ENCODE measurements at places on chromosomes 16 and 17.
A peak's percentile ranks its signal among the peaks of the same experiment; 100 is the strongest.

- no peak for DNase-seq
Measured at GRCh38 chr17:15954222-15954621, 9.3 kb downstream of the ADORA2B start.

- no peak for DNase-seq
Measured at GRCh38 chr16:88705076-88705684, 1.0 kb downstream of the RNF166 start.

DNA sequence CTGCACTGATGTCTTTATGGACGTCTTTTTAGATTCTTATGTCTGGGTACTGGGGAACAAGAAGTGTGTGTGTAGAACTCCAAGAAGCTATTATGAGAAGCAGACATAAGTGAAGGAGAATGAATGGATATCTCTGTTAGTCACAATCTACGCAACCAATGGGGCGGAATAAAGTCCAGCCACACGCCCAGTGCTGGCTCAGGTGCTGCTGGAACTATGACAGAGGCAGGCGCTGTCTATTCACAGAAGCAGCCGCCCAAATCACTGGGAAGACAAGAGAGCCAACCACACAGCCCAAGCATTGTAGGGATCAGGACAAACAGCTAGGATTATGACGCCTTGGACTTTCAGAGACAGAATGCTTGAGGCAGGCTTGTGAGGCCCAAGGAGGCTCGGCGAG lies 43.9 kb upstream of the ICAM2 start:
- DNase-seq, result no peak

DNA sequence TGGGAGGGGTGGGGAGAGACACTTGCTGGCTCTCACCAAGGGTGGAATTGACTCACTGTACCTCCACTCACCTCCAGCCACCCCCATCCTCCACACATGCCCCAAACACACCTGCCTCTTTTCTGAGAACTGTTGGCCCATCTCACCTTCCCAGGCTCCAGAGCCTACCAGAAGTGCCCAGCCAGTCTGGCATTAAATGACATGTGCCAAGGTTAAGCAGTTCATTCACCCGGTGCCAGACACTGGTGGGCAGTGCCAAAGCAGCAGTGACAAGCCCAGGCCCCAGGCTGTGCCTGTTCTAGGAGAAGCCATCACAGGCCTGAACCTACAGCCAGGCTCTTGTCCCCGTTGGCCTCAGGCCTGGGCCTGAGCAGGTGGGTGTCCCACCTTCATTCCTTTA lies 11.2 kb downstream of the MVP start:
- DNase-seq, result no peak

GRCh38 chr16:50360779-50361178 lies 8.0 kb downstream of the BRD7 start:
- DNase-seq, result no peak

DNA sequence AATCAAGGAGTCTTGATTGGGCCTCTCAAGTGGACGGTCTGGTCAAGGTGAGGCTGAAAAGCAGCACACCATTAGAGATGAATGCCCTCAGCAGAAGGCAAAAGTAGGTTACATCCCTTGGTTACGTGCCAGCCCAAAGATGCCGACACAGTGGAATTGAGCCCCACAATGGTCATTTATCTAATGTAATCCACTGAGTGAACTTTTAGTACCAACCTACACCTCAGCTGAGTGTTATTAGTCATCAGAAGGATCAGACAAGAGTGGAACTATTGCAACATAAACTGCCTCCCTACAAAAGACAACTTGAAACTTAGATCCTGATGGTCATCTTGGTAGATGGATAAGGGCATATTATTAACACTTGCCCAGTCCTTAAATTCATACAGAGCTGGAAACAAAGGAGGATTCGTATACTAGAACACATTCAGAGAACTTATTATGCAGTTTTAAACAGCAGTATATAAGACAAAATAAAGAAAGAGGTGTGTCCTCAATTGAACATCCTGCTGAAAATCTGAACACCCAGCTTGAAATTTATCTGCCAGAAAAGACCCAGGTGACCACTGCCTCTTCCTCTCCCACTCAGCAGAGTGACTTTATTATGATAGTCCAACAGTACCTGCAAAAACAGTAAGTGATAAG lies 2.8 kb downstream of the DCUN1D3 start:
- no peak for DNase-seq

DNA sequence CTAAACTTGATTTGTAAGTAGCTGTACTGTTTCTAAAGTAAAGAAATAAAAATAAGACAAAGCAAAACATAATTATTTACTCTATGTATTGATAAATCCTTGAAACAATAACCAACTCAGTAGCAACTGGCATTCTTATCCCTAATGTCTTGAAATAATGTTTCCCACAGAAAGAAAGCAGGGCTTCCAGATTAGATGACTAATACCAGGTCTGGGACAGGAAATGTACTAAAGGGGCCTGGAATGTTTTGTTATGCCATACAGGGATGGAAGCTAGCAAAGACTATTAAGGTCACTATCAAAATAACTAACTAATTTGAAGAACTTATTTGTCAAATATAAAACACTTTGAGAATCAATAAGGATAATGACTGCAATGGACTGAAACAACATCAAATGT lies 82.1 kb downstream of the CFDP1 start:
- DNase-seq, result no peak

DNA sequence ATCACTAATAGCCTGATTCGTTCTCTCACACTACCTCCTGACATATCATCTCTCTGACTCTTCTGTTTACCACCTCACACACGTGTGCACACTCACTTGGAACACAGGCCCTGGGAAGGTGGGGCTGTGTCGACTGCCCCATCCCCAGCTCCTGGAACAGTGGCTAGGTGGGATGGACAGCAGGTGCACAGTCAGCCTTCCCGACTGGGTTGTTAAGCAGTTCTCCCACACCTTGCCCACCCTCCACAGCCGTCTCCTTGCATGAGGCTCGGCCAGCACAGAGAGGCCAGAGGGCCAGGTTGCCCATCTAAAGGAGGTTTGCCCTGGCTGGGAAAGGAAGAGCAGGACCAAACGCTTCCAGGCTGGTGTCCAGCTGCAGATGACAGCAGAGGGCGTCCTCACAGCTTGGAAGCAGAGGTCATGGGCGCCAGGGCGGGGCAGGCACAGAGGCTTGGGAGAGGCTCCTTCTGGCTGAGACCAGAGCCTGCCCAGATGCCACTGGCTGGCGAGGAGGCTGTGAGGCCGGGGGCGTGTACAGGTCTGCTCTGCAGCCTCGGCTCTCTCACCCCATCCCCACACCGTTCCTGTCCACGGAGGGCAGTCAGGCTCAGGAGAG lies 92.8 kb downstream of the AMFR start:
- no peak for DNase-seq

GRCh38 chr16:19292186-19292585 lies 6.7 kb downstream of the CLEC19A start:
- DNase-seq, result no peak

DNA sequence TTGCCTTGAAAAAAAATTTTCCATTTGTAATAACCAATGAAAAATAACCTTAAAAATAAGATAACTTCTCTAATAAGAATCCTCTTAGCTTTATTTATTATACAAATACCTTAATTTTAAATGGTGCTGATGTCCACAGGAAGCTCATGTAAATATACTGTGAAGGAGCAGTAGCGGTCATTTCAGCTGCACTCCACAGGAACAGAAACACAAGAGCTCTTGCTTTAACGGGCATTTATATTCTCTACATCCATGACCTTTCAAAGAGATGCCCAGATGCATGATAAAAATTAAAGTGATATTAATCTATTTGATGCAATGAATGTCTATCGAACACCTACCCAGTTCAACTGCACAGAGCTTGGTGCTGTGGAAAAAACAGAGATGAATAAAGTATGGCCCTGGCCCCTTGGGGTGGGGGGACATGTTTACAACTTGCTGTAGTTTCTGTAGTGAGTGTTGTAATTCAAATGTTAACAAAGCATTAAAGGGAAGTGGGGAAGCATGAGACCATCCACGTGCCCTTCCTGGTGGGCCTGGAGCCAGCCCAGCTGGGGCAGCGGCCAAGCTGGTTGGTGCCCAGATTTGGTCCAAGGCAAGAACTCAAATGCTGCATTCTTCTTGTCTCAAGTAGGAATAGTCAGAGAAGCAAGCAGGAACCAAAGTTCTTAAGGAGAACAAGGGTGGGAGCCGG lies 47.9 kb downstream of the IQCK start:
- no peak for DNase-seq

DNA sequence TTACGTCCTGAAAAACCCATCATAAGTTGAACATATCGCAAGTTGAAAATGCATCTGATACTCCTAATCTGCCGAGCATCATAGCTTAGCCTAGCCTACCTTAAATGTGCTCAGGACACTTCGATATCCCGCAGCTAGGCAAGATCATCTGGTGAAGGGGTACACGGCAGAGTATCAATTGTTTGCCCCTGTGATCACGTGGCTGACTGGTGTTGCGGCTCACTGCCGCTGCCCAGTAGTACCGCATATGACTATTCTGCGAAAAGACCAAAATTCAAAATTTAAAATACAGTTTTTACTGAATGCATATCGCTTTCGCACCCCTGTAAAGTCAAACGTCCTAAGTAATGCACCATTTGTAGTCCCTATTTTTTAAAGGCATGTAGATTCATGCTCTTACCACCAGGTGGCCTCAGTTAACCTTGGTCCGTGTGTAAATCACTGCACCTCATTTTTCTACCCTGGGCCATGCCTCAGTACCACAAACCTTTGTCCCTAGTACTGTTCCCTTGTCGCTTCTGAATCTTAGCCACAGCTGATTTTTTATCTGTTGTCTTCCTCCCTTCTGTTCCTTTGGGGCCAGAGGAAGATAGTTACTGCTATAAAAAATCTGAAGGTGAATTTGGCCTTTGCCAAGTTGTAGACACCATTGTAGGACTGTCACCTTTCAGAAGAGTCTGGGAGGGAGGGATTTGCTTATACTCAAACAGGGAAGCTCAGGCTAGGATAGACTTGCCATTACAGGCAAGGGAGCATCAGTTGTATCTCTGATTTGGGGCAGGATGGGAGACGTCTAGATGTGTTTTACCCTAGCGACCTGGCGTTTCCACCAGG lies 34.4 kb downstream of the WWP2 start:
- DNase-seq, result peak; percentile 11

DNA sequence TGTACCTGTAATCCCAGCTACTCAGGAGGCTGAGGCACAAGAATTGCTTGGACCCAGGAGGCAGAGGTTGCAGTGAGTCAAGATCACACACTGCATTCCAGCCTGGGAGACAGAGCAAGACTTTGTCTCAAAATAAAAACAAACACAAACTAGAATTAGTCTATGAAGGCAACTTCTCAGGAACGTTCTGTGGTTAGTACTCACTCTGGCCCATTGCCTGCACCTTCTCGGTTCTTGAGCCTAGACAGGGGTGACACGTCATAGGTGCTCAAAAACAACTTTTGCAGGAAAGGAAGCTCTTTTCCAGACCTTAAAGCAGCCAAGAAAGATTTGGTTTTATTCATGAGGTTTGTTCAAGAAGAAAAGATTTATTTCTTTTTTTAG lies 22.3 kb upstream of the CNOT1 start:
- no peak for DNase-seq

DNA sequence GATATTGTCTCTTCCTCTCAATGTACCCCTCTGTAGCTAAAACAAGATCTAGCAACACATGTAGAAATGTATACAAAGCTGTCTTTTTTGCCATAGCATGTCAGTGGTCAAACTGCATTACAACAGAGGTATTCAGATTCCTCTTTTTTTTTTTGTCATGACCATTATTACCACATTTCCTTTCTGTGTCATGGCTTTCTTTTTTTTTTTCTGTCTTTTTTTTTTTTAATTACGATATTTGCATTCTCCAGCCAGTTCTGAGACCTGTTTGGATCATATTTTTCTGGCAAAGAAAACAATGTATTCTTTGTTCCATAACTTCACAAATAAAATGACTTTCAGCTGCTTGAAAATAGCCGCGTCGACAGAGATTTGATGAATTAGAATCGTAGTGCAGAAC lies 27.4 kb upstream of the CAPNS2 start:
- DNase-seq, result no peak

DNA sequence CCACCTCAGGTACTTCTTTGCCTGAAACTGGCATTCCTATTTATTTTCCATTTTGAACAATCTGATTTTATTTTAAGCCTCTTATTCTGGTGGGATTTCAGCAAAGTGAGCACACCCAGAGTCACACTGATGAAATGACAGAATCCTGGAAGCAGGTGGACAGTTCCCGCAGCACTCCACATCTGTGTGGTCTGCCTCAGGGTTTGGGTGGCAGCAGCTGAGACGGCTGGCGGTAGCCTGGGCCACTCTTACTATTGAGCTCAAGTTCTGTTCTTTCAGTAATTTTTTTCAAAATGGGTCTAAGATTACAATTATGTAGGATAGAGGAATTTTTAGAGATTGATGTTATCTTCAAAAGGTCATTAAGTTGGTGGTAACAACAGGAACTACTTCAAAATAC lies 32.5 kb upstream of the ENDOV start:
- no peak for DNase-seq

GRCh38 chr16:76450890-76451289 lies 173.7 kb downstream of the CNTNAP4 start:
- DNase-seq, result no peak

GRCh38 chr17:58539698-58540097 lies 25.3 kb upstream of the MTMR4 start:
- DNase-seq, result no peak

Measured in SHP77 treated with DMSO at 0.1 percent for 48 hours (cell line).